ENCODE measurements at places on chromosomes 7 and 10.

GRCh38 chr7:82017334-82017943 is 247.6 kb upstream of the HGF start:
- H3K4me1 ChIP-seq = no peaks in the 10 kb centered on the region
- H3K4me3 ChIP-seq = no peak overlapping the region

- H3K4me1 ChIP-seq = no peaks in the 10 kb centered on the region
Observed at GRCh38 chr7:107386548-107387102, 83.2 kb upstream of the GPR22 start.

DNA sequence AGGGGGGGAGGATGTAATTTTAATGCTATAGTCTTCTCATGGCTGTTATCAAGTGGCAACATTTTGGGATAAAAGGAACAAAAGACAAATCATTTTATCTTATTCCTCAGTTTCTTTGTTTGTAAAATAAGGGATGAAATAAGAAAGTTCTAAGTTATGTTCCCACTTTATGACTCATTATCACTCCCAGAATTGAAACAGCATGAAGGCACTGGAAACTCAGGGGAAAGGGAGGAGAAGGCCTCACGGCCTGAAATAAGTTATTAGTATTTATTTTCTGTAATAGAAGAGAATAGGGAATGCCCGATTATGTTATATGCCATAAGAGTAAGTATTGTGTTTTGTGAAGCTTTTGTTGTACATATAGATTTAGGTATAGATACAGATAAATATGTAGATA is 85.0 kb upstream of the NAMPT start:
- no peaks in the 10 kb centered on the region for H3K27me3 ChIP-seq
- no peak for DNase-seq
- no peaks in the 10 kb centered on the region for H3K4me1 ChIP-seq

- DNase-seq = no peak
- no peak overlapping the region for H3K27ac ChIP-seq
- H3K4me1 ChIP-seq = no peaks in the 10 kb centered on the region
- H3K36me3 ChIP-seq = no peaks in the 10 kb centered on the region
- H3K27me3 ChIP-seq = no peaks in the 10 kb centered on the region
Observed at GRCh38 chr7:80240265-80241025, 105.8 kb downstream of the GNAI1 start.

- no peaks in the 10 kb centered on the region for H3K4me1 ChIP-seq
- H3K36me3 ChIP-seq = no peaks in the 10 kb centered on the region
- no peaks in the 10 kb centered on the region for H3K27me3 ChIP-seq
- no peak overlapping the region for H3K27ac ChIP-seq
- no peak for DNase-seq
Observed at GRCh38 chr10:71061472-71061871, 150.9 kb upstream of the UNC5B start.

DNA sequence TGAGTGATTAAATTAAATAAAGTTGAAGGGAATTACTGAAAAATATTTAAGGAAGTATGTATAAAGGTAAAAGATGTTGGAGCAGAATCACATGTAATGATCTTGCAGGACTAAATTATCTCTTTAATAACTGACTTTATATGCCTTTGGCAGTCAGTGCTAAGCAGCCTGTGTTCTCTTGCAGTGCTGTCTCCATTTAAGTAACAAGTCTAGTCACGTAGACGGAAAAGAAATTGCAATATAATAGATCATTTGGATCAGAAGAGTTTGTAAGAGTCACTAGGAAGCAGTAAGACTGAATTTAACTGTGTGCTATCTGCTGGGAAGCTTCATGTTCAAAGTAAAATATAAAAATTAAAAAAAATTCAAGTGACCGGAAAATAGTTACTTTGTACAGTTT is 21.4 kb downstream of the BZW2 start:
- DNase-seq = no peak
- no peak overlapping the region for H3K27ac ChIP-seq
- no peak overlapping the region for H3K4me3 ChIP-seq
- H3K36me3 ChIP-seq = no peaks in the 10 kb centered on the region
- H3K4me1 ChIP-seq = no peaks in the 10 kb centered on the region
- H3K27me3 ChIP-seq = no peaks in the 10 kb centered on the region

GRCh38 chr7:51180092-51180491 is 136.5 kb downstream of the COBL start:
- H3K4me3 ChIP-seq = no peak overlapping the region
- H3K36me3 ChIP-seq = no peaks in the 10 kb centered on the region
- DNase-seq = no peak
- no peaks in the 10 kb centered on the region for H3K27me3 ChIP-seq
- no peaks in the 10 kb centered on the region for H3K4me1 ChIP-seq
